Head of caudate nucleus (tissue), 42 donors: ENCODE measurements at places on chromosomes 12 and 14.

- DNase-seq, result peak; percentile 14
These were observed 672 bp upstream of the SCFD1 start for GRCh38 chr14:30621354-30621939.

- DNase-seq, result no peak
These were observed 110.6 kb downstream of the PRMT8 start for GRCh38 chr12:3601461-3602150.

DNA sequence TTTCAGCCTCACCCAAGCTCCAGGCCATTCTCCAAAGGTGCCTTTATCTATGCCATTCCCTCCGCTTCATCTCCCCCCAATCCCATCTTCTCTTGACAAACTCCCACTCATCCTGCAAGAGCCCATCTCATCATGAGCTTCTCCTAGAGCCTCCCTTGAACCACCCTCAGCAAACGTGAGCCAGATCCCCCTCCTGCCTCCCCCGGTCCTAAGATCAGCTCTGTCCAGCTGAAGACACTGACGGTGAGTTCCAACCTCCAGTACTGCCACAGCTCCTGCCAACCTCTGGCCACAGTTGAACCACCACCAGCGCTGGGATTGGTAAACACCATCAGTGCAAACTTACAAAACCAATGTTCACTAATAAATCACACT is 124.6 kb downstream of the BCL11B start:
- no peak for DNase-seq

GRCh38 chr14:81366214-81366613 is 33.9 kb downstream of the STON2 start:
- no peak for DNase-seq

- DNase-seq, result peak; percentile 91
These were observed 304 bp downstream of the KCTD10 start for GRCh38 chr12:109476807-109477184.

DNA sequence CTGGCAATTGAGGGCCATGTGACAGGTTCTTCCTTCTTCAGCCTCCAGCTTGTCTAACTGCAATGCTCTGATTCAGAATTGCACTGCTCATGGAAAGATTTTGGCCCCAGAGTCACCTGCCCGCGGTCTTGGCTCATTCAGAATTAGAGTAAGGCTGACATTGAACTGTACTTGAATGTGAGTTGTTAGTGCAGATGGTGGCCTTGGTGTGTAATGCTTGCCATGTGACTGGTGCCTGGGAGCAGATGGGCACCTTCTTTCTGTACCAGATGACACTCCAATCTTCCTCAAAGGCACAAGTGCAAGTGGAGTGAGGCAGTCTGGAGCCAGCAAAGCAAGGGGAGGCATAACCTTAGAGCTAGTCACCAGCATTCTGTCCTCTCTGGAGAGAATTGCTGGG is 36.5 kb upstream of the ANO4 start:
- DNase-seq, result no peak

DNA sequence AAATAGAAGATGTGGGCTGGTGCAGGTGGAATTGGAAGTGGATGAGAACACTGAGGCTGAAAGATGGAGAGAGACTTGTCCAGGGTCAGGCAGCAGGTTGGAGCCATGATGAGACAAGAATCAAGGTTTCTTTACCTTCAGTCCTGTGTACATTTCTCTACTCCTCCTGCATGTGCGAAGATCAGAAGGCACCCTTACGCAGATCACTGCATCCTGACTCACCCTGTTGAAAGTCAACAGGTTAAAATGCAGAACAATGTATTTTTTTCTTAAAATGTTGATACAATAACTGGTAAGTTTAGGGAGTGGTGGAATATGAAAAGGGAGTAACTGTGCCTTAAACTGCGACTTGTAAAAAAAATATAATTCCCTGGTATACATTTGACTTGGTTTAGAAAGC is 47.8 kb downstream of the TESPA1 start:
- DNase-seq, result no peak
